Right renal pelvis (tissue), 4 donors: ENCODE measurements at places on chromosomes 16 and 17.

DNA sequence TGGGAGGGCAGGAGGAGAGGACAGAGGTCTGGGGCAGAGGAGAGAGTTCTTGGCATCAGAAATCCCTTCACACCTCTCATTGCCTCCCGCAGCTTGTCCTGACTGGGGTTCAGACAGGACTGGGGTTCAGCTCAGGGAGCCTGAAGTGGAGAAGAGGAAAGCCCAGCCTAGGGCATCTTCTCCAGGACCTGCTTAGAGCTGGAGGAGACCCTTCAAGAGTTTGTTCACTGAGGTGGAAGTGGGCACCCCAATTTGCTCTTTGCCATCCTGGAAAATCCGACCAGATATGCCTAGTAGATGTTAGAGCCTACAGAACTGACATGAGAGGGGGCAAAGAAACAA is 2.0 kb downstream of the HOXB3 start:
- no peak for DNase-seq

DNA sequence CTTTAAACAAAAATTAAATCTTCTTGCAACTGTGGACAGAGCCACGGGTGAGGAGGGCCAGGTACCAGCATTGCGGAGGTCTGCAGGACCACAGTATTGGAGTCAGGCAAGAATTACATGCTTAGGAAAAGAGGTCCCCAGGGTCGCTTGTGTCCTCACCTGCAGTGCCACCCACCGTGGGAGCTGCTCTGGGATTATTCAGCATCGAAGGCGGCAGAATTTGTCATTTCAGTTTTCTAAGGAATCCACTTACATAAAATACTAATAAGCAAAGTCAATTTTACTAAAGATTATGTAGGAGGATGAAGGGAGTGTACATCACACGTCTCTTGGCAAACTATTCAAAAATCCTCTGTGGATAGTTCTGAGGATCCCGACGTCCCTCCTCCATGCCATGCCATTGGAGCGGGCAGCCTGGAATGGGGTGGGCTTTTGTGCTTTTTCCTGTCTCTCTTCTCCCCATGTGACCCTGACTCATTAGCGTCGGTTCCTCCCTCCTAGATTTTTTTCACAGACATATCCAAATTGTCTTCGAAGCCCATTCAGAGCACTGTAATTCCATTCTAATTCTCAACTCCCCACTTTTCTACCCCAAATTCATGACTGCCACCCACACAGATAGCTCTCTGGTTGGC is 3.0 kb upstream of the PIK3R6 start:
- no peak for DNase-seq

DNA sequence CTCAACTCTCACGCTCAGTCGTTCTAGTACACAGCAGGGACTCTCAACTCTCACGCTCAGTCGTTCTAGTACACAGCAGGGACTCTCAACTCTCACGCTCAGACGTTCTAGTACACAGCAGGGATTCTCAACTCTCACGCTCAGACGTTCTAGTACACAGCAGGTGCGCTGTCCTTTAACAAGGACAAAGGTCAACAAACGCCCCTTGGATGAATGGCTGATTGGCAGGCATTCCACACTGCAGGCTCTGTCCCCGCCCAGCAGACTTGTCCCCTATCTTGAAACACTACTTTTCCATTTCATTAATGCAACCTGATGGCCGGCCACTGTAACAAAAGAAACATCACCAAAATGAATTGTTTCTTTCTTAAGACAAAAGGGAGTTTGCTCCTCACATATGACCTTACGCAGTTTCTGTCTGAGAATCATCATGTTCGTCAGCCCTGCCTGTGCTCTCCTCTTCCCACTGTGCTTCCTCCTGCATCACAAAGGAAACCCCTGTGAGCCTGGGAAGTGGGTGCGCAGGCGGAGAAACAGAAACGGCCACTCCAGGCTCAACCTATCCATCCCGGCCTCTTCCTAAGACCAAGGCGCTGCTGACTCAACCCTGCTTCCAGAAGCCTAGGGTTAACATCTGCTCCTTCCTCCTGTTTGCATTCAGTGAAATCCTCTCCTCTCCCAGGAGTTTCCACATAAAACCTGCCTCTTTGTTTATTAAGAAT is 59.8 kb downstream of the ANKRD11 start:
- DNase-seq = no peak

DNA sequence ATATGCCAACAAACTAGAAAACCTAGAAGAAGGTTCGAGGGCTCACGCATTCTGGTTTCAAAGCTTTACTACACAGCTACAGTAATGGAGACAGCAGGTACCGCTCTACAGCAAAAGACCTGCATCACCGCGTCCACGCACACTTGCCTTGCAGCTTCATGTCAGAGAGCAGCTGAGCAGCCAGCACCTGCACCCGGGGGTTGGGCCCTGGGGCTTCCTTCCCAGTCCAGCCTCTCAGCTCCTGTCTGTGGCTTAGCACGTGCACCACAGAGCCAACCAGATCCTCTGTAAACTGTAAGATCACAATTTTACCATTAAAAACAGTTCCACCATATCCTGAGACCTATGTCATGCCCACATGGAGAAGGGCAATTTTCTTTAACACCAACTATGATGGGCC is 15.3 kb downstream of the MEAK7 start:
- no peak for DNase-seq

DNA sequence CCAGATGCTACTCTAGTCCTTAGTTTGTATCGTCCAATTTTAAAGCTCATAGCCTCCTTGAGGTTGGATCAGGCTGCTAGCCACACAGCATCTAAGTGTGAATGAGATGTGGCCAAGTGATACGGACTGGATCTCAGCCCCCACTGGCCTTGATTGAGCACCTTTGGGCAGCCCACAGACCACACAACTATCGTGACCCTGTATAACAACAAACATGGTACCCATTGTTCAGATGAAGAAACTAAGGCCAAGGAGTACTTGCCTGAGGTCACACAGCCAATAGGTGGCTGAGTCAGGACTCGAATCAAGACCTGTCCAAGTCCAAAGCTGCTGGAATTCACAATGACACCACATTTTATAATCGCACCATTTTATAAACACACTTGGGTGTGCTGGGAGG is 73.0 kb upstream of the IRX3 start:
- DNase-seq = no peak

DNA sequence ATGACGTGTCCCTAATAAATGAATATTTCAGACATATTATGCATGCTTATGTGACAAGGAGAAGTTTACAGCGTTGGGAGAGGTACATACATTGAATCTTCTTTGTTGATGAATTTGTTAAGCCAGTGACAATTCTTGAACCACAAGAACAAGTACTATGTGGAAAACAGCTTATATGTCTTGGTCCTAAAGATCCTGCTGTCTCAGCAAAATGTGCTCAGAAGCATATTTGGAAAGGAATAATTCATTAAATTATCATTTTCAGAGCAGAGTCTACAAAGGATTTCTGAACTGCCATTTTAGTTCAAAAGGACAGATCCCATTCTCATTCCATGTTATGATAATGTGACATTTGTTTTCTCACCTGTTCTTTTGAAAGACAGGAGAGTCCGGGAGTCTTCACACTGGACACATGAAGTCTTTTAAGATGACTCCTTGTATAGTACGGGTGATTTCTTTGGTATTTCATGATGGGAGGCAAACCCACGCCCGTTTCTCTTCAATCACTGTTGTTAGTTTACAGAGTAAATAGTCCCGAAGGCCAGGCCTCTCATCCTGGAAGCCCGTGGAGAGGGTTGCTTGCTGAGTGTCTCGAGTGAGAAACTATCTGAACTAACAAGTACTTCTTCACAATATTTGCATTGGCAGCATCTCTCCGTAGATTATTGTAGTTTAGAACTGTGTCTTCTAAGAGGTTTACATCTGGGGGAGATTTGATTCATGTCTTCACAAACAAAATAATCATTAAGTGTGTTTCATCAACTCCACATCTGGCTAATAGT is 26.7 kb downstream of the VPS35L start:
- no peak for DNase-seq
